Kidney tubule cell (primary cell): ENCODE measurements at places on chromosomes 7 and 10.
A peak's percentile ranks its signal among the peaks of the same experiment; 100 is the strongest.

DNA sequence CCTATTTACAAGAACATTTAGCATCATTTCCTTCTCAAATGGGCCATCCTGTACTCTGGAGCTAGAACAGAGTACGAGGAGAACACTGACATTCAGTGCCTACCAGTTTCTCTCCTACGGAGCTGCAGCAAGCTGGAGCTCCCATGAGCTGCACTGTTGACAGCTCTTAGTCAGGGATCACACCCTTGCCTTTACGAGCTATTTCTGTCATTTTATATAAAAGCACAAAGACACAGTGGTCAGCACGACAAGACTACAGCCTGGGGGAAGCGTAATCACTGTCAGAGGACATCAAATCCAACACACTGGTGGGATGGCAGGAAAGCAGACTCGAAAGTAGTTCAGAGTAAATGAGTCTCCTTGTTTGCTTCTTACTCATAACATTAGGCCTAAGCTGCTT is 2.7 kb downstream of the CDCA7L start:
- no peak for DNase-seq

- no peak for DNase-seq
These were observed 24.2 kb upstream of the ICA1 start for GRCh38 chr7:8286118-8286517.

DNA sequence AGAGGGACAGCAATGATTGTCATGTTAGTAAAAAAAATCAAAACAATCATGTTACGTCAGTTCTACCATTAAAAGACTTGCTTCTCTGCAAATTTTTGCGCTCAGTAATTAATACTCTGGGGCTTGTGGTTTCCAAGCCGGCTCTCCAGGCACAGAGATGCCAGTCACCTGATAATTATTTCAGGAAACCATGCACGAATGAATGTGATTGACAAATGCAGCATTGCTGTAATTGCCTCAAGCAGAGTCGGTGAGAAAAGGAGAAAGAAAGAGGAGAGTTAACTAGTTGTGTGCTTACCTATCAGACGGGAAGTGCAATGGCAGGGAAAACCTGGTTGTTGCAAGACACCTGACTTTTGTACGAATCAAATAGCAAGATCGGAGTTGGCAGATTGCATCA is 609.8 kb upstream of the MKI67 start:
- DNase-seq = no peak

- DNase-seq = no peak
These were observed 94.9 kb upstream of the MKI67 start for GRCh38 chr10:128221117-128221516.

GRCh38 chr7:31082447-31082846 is 30.3 kb downstream of the ADCYAP1R1 start:
- DNase-seq = no peak

- no peak for DNase-seq
These were observed 18.8 kb upstream of the CHST12 start for GRCh38 chr7:2384354-2385243.

DNA sequence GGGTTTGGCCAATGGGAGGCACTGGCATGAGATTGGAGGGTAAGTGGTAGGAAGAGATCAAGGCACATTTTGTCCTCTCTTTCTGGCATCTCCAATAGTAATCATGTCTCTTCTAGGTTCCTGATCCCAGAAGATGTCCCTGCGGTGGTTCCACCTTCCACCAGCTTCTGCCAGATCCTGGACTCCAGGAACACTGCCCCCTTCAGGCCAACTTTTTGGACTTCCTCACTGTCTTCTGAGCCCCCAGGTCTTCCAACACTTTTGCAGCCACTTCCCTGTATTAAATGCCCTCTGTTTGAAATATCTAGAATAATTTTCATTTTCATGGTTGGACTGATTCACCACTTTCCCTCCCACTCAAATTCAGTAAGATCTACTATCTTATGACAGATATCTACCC is 60.9 kb downstream of the BAMBI start:
- DNase-seq = no peak

DNA sequence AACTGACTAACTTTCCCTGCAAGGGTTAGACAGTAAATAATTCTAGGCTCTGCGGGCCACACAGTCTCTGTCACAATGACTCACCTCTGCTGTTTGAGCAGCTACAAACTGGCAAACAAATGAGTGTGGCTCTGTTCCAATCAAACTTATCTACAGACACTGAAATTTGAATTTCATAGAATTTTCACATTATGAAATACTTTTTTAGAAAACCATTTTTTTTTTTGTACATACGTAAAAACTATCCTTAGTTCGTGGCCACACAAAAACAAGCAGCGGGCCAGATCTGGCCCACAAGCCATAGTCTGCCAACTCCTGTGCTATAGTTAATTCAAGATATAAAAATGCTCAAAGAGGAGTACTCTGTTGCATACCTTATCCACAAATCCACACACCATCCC is 32.6 kb downstream of the PIP4K2A start:
- DNase-seq = peak; percentile 84

DNA sequence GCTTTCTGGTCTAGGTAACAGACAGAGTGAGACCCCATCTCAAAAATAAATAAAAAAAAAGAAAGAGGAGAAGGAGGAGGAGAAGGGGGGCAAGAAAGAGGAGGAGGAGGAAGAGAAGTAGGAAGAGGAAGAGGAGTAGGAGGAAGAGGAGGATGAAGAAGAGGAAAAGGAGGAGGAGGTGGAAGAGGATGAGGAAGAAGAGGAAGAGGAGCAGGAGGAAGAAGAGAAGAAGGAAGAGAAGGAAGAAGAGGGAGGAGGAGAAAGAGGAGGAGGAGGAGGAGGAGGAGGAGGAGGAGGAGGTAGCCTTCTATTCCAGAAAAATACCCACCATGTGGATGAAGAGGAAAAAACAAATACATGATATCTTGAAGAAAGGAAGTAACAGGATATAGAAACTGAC is 172.1 kb downstream of the FRMD4A start:
- DNase-seq = no peak

GRCh38 chr7:85041605-85042216 is 145.1 kb downstream of the SEMA3D start:
- DNase-seq = peak; percentile 68

DNA sequence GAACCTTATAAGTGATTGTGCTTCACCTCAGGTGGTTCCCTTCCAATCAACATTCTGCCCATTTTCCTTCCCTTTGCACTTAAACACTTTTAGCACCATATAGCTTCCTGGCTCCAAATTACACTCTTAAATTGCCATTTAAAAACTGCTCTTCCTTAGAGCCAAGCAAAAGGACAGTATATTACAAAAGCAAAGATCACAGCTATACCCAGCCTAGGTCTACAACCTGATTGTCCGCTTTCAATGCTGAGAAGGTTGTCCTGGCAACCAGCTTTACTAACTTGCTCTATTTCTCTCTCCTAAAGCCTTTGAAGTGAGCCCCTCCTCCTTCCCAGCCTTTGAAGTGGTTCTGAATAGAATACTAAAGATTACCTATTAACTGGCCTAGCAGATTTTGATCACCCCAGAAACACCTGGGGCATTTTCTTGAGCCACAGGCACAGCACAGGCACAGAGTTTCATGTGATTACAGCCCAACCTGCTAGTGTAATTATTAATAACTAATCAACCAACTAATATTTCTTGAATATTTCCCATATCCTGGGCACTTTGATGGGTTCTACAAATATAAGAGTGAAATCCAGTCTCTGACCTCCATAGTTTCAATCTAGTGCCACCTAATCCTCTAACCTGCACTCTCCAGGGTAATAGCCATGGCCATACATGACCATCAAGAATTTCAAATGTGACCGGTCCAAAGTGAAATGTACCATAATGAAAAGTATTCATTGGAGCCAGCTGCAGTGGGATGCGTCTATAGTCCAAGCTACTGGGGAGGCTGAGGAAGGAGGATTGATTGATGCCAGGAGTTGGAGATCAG is 63.6 kb upstream of the TRIM24 start:
- peak; percentile 87 for DNase-seq

- DNase-seq = peak; percentile 91
These were observed 2.2 kb downstream of the ANXA11 start for GRCh38 chr10:80202934-80203834.

GRCh38 chr10:83272666-83273434 is 866.5 kb upstream of the GHITM start:
- no peak for DNase-seq

- peak; percentile 49 for DNase-seq
These were observed 540 bp downstream of the SNX13 start for GRCh38 chr7:17939606-17940301.

DNA sequence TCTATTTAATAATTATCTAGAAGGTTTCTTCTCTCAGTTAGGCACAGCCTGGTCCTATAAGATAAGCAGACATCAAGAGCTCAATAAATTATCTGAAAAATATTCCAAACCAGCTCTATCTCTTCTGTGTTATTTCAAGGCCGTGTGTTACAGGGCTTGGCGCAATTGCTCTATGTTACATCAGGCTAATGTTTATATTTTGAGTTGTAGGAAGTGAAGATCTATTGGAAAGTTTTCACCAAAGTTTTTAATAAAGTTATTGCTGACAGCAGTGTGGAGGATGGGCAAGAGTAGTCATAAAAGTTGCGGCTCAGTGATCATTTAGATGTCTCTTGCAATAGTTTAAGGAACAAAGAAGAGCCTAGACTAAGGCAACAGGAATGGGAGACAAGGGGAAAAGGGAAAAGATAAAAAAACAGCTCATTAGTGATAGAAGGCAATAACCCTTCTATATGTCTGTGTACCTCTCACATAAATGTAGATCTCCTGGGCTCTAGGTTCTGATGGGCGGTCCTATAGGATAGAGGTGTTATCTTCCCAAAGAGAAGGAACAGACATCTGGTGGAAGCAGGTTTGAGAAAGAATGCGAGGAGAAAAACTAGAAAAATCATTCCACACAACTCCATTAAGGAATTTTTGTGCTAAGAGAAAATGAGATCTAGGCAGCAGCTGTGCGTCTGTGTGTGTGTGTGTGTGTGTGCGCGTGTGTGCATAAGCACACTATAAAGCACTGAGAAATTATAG is 5.9 kb upstream of the ANKRD7 start:
- DNase-seq = no peak

DNA sequence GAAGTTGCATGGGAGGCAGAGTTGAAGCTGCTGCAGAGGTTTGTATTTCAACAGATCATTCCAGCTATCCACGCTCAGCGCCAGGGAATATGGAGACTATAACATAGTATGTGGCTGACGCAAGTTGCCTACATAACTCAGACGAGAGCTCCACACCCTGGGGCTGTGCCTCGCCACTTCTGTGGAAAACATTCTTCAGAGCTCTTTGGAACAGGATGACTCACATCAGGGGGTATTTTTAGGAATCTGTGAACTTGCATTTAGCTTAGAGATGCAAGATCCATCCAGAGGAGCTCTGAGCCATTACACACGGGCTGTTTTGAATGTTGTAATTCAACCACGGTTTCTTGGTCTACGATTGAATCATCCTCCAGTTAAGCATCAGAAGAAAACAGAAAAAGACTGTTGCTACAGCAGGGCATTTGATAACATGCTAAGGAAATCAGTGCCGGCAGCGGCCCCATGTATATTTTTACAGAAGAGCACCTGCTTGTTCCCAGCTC is 481.5 kb upstream of the AKR1E2 start:
- DNase-seq = peak; percentile 94

- DNase-seq = peak; percentile 34
These were observed 366.5 kb upstream of the AKR1E2 start for GRCh38 chr10:4459531-4459930.

DNA sequence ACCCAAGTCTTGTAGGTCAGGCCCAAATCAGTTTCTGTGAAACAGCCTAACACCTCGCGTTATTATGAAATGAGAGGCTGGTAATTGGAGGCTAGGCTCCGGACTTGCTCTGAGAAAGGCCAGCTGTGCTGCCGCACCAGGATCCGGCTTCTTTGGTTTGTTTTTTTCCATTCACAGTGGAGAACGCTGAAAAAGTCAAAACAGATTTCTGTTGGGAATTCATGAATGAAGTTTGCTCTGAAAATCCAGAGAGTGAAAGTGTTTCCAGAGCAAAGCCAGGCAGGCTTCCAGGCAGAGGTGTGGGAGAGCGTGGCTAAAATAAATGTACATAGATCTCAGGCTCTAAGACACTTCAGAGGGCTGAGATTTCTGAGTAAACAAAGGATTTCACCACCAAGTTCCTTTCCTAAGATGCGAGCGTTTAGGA is 240.1 kb downstream of the TRIL start:
- no peak for DNase-seq

- no peak for DNase-seq
These were observed 24.1 kb upstream of the FAM180A start for GRCh38 chr7:135772639-135773222.
